ENCODE measurements at places on chromosomes 7 and 10. TPM values are rescaled to one million over a fixed set of nuclear protein-coding genes. Genes with fewer than 3 reads are reported as not detected.

DNA sequence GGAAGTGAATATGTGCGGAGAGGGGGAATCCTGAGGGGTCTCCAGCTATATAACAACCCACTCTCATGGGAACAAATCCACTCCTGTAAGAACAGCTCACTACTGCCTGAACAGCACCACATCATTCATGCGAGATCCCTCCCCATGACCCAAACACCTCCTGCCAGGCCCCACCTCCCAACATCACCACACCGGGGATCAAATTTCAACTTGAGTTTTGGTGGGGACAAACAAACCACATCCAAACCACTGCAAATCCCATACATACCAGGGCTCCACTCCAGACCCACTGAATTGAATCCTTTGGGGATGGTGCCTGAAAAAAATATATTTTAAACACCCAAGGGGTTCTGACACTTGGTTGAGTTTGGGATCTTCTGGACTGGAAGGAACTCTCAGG, 181.5 kb upstream of the PLXNA4 start:
- H3K27ac ChIP-seq = no peak overlapping the region
- no peak for DNase-seq
- H3K4me1 ChIP-seq = no peaks in the 10 kb centered on the region
- H3K27me3 ChIP-seq = no peaks in the 10 kb centered on the region
- H3K36me3 ChIP-seq = no peaks in the 10 kb centered on the region

- H3K4me1 ChIP-seq = peaks cover 14% of the 10 kb centered on the region
- no peaks in the 10 kb centered on the region for H3K27me3 ChIP-seq
- no peak overlapping the region for H3K4me3 ChIP-seq
- DNase-seq = no peak
- H3K36me3 ChIP-seq = no peaks in the 10 kb centered on the region
- H3K27ac ChIP-seq = no peak overlapping the region
Measured at GRCh38 chr7:370259-370625, 80.3 kb downstream of the FOXL3 start.

GRCh38 chr10:80289451-80290287, at the start of gene MAT1A:
Gene MAT1A, minus strand, starts transcription at chr10:80289658. Its CDS starts 235 bp downstream, at chr10:80289423.
- H3K36me3 ChIP-seq = no peaks in the 10 kb centered on the region
- no peaks in the 10 kb centered on the region for H3K27me3 ChIP-seq
- peaks cover 16% of the 10 kb centered on the region for H3K4me1 ChIP-seq
- no peak within 1 kb of the TSS for H3K4me3 ChIP-seq
- H3K27ac ChIP-seq = no peak within 1 kb of the TSS

Gene FKBP9
- total RNA-seq = not detected

Gene MLXIPL
- not detected for total RNA-seq

GRCh38 chr7:153413540-153414287, 638.5 kb upstream of the DPP6 start:
- no peak for DNase-seq
- no peaks in the 10 kb centered on the region for H3K36me3 ChIP-seq
- no peak overlapping the region for H3K27ac ChIP-seq
- no peaks in the 10 kb centered on the region for H3K27me3 ChIP-seq
- no peaks in the 10 kb centered on the region for H3K4me1 ChIP-seq
